ENCODE measurements at places on chromosomes 4 and X.

GRCh38 chr4:186109245-186109644 lies 4.7 kb downstream of the FAM149A start:
- no peaks in the 10 kb centered on the region for H3K36me3 ChIP-seq
- DNase-seq: no peak
- no peak overlapping the region for H3K4me3 ChIP-seq
- no peak overlapping the region for H3K27ac ChIP-seq
- H3K4me1 ChIP-seq: no peaks in the 10 kb centered on the region

DNA sequence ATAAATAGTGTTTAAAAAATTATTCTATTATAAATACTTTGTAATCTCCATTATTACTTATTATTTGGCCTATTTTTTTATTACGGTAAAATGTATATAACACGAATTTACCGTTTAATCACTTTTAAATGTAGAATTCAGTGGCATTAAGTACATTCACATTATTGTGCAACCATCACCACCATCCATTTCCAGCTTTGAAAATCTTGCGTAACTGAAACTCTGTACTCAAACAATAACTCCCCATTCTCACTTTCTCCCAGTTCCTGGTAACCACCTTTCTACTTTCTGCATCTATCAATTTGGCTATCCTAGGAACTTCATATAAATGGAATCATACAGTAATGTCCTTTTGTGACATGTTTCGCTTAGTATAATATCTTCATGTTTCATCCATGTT lies 45.7 kb downstream of the PASD1 start:
- no peak for DNase-seq
- H3K4me1 ChIP-seq: no peaks in the 10 kb centered on the region
- H3K36me3 ChIP-seq: no peaks in the 10 kb centered on the region

DNA sequence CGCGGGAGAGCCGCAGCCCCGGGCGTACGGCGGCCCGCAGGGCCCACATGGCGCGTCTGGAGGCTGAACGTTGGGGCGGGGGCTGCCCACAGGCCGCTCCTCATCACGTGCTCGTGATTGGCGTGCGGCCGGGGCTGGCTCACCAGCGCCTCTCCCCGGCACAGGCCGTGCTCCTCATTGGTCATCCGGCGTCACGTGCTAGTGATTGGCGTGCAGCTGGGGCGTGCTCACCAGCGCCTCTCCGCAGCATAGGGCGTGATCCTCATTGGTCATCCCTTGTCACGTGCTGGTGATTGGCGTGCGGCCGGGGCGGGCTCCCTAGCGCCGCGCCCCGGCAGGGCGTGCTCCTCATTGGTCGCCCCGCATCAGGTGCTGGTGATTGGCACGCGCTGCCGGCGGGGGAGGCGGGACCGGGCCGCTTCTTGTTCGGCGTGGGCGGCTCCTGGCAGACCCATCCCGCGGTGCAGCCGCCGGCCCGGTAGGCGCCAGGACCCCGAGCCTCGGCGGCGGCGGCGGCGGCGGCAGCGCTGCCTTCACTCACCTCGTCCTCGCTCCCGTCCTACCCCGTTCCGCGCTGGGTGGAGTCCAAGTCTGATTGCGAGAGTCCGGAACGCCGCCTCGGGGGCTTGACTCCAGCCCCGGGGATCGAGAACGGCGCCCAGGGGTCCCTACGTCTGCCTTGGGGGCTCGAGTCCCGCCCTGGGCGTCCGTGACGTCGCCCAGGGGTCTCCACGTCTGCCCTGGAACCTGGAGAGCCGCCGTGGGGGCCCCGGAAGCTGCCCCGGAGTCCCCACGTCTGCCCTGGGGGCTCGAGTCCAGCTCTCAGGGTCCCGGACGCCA lies at the start of gene GTPBP6:
TSS of gene GTPBP6 (minus strand) at position 58 of the 840 bp plus-strand sequence. CDS start at position 49, 9 bp downstream.
- H3K27ac ChIP-seq: peak within 1 kb of the TSS; percentile 90
- peak; percentile 99 for DNase-seq
- peaks cover 8% of the 10 kb centered on the region for H3K4me1 ChIP-seq
- peak within 1 kb of the TSS; percentile 91 for H3K4me3 ChIP-seq

GRCh38 chr4:147524601-147525000 lies 43.7 kb downstream of the EDNRA start:
- no peak overlapping the region for H3K4me3 ChIP-seq
- no peak for DNase-seq
- no peak overlapping the region for H3K27ac ChIP-seq
- no peaks in the 10 kb centered on the region for H3K4me1 ChIP-seq
- no peaks in the 10 kb centered on the region for H3K27me3 ChIP-seq

GRCh38 chrX:23478561-23478960 lies 143.9 kb downstream of the PTCHD1 start:
- H3K4me1 ChIP-seq: no peaks in the 10 kb centered on the region
- no peaks in the 10 kb centered on the region for H3K36me3 ChIP-seq
- no peak overlapping the region for H3K4me3 ChIP-seq

DNA sequence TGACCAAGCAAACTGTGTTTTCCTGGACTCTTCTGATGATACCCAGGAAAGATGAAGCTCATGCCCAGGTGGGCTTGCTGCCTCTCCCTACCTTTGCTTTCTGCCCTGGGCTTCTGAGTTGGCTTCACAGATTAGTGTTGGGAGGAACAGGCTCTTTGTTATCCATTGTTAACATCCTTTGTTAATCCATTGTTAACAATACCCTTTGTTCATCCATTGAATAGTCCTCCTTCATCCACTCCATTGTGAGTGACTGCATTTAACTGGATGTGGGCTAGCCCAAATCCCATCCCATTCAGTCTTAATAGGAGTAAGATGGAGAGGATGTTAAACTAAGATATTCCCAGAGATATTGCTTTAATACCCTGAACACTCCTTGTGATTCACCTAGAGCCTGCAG lies 199.0 kb upstream of the LNX1 start:
- H3K27me3 ChIP-seq: no peaks in the 10 kb centered on the region
- peaks cover 2% of the 10 kb centered on the region for H3K4me1 ChIP-seq
- H3K27ac ChIP-seq: no peak overlapping the region
- DNase-seq: no peak

- no peak for DNase-seq
- H3K4me1 ChIP-seq: no peaks in the 10 kb centered on the region
- H3K36me3 ChIP-seq: no peaks in the 10 kb centered on the region
- H3K27me3 ChIP-seq: no peaks in the 10 kb centered on the region
- H3K4me3 ChIP-seq: no peak overlapping the region
Measured at GRCh38 chrX:132463411-132463810, 25.4 kb downstream of the MBNL3 start.

DNA sequence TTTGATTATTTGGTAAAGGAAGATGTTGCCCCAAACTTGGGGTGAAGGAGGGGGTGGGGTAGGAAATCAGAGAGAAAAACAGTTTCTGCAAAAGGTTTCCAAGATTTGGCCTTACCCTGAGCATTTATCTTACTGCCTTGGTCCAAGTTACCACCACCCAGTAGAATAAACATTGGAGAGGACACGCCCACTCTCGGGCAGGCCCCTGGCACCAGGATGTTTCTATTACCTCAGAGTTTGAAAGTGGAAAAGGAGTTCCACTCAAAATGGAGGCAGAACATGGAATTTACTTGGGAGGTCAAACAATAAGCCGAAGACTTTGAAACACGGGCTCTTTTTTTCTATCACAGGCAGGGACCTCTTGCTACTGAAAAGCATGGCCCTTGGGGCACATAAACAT lies 113.7 kb downstream of the CHRNA9 start:
- H3K27me3 ChIP-seq: no peaks in the 10 kb centered on the region
- no peak for DNase-seq
- H3K4me3 ChIP-seq: no peak overlapping the region
- H3K4me1 ChIP-seq: no peaks in the 10 kb centered on the region
- H3K27ac ChIP-seq: no peak overlapping the region

GRCh38 chr4:99965674-99966350 lies 15.7 kb upstream of the H2AZ1 start:
- H3K27me3 ChIP-seq: no peaks in the 10 kb centered on the region
- H3K36me3 ChIP-seq: no peaks in the 10 kb centered on the region

DNA sequence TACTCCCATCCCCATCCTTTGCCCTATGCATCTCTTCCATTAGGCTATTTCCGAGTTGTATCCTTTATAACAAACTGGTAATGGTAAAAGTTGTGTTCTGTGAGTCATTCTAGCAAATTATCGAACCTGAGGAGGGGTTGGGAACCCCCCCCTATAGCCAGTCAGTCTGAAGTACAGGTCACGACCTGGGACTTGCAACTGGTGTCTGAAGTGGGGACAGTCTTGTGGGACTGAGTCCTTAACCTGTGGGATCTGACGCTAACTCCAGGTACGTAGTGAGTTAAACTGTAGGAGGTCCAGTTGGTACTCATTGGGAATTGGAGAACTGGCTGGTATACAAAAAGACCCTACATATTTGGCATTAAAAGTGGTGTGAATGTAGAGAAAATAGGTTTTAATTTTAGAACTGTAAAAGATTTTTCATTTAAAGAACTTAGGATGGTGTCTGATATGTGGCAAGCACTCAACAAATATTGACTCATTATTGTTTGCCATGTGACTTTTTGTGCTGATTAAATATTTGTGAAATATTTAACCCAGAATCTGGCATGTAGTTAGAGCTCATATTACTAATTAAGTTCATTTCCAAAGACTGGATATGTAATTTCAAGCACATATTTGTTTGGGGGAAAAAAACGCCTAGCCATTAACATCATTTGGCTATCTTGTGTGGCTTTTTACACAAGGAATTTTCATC lies 50.7 kb downstream of the CHST7 start:
- DNase-seq: no peak
- H3K36me3 ChIP-seq: no peaks in the 10 kb centered on the region
- H3K4me1 ChIP-seq: no peaks in the 10 kb centered on the region
- no peaks in the 10 kb centered on the region for H3K27me3 ChIP-seq

DNA sequence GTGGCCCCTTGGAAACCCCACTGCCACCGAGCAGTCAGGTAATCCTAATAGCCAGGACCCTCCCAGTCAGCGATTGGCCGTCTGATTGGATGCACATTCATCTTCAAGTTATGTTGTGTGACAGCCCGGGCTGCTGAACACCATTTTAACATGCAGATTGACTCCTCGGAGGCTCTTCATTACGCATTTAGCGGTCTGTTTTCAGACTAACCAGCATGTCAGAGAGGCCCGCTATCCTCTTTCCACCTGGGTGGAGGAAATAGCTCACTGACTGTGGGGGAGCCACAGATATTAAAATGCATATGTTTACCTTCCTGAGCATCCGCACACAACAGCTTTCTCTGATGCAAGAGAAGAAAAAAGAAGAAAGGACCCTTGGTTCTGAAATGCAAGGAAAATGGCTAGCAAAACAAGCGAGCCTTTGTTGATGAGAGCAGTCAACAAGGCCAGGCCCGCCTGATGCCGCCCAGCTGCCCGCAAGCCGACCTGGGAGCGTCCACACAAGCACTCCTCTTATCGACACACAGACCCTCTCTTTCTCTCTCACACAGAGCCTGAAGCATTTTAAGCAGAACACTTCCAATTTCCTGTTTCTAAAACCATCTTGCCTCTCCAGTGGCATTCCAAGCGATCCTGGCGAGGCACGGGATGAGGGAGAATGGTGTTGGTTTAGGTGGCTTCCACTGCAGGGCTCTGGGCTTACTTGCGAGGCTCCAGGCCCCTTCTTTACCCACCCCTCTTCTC lies 118.3 kb downstream of the MGST2 start:
- no peaks in the 10 kb centered on the region for H3K36me3 ChIP-seq
- no peak overlapping the region for H3K4me3 ChIP-seq
- no peak overlapping the region for H3K27ac ChIP-seq
- H3K27me3 ChIP-seq: no peaks in the 10 kb centered on the region
- peaks cover 25% of the 10 kb centered on the region for H3K4me1 ChIP-seq

DNA sequence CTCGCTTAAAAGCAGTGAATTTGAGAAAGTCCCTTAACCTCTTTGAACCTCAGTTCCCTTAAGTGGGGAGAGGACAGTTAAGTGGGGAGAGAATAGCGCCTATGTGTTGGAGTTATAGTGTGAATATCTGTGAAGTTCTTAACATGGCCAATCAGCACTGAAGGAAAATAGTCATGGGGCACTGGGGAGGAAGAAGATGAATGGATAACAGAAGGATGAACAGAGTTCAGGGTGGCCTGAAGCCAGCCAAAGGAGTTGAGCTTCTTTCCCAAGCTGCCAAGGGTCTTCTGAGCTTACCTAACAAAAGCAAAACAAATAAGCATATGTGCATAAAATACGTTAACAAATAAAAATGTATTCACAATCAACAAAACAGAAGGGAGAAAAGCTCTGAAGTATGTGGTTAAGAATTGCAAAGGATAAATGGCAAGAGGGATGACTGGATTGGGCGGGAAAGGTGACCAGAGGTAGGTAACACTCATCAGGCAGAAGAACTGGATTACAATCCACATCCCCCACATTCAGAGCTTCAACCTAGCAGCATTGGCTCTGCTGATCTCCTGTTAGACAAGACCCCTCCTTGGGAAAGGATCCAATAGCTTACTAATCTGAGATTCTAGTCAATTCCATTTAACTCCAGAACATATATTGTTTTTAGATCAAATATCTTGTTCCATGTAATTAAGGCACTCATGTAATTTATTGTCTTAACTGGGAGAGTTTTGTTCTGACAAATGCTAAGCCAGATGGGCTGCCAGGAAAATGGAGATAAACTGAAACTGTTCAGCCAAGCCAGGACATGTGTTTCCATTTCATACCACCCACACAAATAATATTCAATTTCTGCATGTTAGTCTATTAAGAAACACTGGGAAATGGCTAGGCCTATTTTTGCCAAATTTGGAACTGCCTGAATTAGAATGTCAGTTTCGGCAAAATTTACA lies 221.2 kb downstream of the LDB2 start:
- no peaks in the 10 kb centered on the region for H3K27me3 ChIP-seq
- H3K4me3 ChIP-seq: no peak overlapping the region
- peaks cover 2% of the 10 kb centered on the region for H3K4me1 ChIP-seq
- H3K27ac ChIP-seq: no peak overlapping the region
- no peak for DNase-seq
- H3K36me3 ChIP-seq: no peaks in the 10 kb centered on the region

DNA sequence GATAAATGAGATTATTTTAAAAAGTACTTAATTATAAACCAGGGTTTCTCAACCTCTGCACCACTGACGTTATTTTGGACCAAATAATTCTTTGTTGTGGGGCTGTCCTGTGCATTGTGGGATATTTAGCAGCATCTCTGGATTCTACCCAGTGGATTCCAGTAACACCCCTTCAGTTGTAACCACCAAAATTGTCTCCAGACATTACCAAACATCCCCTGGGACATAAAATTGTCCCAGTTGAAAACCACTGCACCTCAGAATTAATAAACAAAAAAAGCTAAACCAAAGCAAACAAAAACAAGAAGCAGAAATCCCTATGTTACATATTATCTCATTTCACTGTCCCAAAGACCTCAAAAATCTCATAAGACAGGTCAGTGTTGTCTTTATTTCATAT lies 54.2 kb upstream of the GIMD1 start:
- no peaks in the 10 kb centered on the region for H3K4me1 ChIP-seq
- H3K36me3 ChIP-seq: no peaks in the 10 kb centered on the region
- H3K27me3 ChIP-seq: no peaks in the 10 kb centered on the region
- H3K27ac ChIP-seq: no peak overlapping the region

- H3K4me1 ChIP-seq: no peaks in the 10 kb centered on the region
- no peak overlapping the region for H3K27ac ChIP-seq
- H3K4me3 ChIP-seq: no peak overlapping the region
Measured at GRCh38 chrX:13397878-13398818, 78.3 kb upstream of the ATXN3L start.

- H3K4me3 ChIP-seq: no peak overlapping the region
- H3K4me1 ChIP-seq: peaks cover 3% of the 10 kb centered on the region
- DNase-seq: no peak
- no peaks in the 10 kb centered on the region for H3K36me3 ChIP-seq
- H3K27me3 ChIP-seq: no peaks in the 10 kb centered on the region
- no peak overlapping the region for H3K27ac ChIP-seq
Measured at GRCh38 chr4:94410678-94411206, 41.0 kb upstream of the PDLIM5 start.
